Heart right ventricle (tissue), 16 donors: ENCODE measurements at places on chromosomes 2 and 18.
A peak's percentile ranks its signal among the peaks of the same experiment; 100 is the strongest.

DNA sequence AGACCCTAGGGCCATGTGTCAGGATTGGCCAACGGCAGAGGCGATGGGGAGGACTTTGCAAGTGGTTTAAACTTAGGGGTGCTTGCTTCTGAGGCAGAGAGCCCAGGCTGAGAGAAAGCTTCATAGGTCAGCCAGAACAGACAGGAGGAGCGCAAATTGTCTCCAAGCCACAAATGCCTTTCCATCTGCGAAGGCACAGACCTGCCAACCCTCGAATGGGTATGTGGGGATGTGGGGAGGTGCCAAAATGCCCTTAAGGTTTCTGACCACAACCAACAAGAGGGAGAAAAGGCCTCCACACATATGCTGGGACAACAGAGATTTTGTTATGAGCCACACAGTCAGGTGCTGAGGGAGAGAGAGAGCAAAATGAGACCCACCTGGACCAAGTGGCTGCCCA lies 283.6 kb downstream of the CYP26B1 start:
- no peaks in the 10 kb centered on the region for H3K4me1 ChIP-seq
- H3K4me3 ChIP-seq = no peak overlapping the region
- no peaks in the 10 kb centered on the region for H3K27me3 ChIP-seq
- no peak for DNase-seq

- H3K4me1 ChIP-seq = no peaks in the 10 kb centered on the region
- H3K36me3 ChIP-seq = no peaks in the 10 kb centered on the region
- peaks cover 34% of the 10 kb centered on the region for H3K27me3 ChIP-seq
- no peak overlapping the region for H3K4me3 ChIP-seq
Measured at GRCh38 chr2:383888-384287, 96.0 kb upstream of the ALKAL2 start.

DNA sequence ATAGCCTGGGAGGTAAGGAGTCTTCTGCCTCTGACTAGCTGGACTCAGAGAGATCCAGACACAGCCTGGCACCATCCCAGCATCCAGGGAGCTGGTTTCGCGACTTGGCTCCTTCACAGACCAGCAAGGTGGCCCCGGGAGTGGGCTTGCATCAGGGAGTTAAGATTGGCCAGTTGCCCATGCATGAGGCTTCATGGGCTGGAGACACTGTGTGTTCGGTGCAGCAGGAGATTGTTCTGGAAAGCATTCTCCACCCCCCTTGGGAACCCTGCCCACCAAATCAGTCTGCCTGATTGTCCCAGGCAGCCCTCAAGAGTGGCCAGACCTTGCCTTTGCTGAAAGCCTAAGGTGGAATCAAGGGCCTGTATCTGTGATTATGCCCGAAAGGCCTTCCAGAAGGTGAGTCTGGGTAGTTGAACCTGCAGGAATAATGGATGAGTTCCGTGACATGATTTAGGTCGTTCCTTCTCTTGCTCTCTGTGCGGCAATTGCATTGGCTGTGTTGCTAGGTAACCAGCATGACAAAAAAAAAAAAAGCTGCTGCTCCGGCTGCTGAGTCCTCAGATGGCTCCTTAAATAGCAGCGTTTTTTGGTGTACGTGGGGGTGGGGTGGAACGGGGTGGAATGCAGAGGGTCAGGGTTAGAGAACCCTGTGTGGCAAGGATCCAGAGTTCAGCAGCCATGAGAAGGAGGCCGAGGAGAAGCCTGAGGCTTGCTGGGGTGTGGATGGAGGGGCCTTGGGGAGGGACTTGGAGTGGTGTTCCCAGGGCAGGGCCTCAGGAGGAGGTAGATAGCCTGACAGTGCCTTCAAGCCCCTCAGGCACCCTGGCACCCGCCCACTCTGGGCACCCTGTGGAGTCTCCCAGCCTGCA lies 93.0 kb upstream of the MCFD2 start:
- no peaks in the 10 kb centered on the region for H3K36me3 ChIP-seq
- DNase-seq = peak; percentile 62
- no peak overlapping the region for H3K4me3 ChIP-seq
- H3K4me1 ChIP-seq = peaks cover 64% of the 10 kb centered on the region
- peak overlapping the region; percentile 72 for H3K27ac ChIP-seq

DNA sequence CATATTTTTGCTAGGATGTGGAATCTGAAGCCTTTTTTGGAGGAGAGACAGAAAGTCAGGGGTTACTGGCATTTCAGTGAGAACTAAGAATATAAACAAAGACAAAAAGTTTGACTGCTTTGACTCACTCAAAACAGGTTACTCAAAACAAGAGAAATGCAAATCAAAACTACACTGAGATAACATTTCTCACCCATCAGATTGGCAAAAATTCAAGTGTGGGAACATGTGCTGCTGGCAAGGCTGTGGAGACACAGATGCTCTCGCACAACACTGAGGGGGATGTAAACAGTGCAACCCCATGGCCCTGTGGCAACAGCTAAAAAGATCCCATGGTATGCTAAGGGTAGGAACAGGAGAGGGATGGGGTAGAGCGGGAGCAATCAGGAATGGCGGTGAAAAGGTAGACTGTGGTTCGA lies 86.6 kb downstream of the DTNB start:
- H3K27me3 ChIP-seq = no peaks in the 10 kb centered on the region
- DNase-seq = no peak
- no peak overlapping the region for H3K4me3 ChIP-seq
- H3K36me3 ChIP-seq = no peaks in the 10 kb centered on the region
- H3K4me1 ChIP-seq = no peaks in the 10 kb centered on the region

DNA sequence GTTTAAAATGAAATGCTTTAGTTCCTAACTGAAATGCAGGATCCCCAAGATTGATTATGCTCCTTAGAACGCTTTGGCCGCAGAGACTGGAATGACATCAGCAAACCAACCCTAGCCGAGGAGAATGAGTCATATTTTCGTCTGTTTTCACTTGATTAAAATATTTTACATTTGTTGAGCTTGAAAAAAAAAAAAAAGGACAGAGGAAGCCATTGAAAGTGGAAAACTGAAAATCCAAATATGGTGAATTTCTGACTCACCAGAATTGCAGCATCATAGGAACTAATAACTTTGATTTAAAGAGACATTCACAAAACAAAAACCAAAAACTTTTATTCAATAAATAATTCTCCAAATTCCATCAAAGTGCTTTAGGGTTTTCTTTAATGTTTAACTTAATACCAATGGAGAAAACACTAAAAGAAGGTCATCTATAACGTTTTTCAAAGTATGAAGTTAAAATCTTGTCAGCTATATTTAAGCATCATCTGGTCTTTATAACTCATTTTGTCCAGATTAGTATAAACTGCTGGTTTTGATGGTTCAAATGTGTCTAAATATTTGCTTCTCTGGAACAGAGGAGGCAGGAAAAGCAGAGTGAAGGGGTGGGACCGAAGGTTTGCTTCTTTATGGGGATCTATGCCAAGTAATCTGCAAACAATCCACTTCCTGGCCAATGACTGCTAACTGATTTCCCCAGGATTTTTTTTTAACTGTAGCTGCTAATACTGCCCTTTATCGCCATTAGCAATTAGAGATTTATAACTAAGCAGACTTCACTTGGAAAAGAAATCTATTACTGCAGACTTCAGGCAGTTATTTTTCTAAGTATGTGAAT lies 30.9 kb upstream of the COL5A2 start:
- peaks cover 29% of the 10 kb centered on the region for H3K4me1 ChIP-seq
- H3K27ac ChIP-seq = peak overlapping the region; percentile 38
- DNase-seq = no peak
- H3K4me3 ChIP-seq = peak overlapping the region; percentile 17
- no peaks in the 10 kb centered on the region for H3K27me3 ChIP-seq
- H3K36me3 ChIP-seq = no peaks in the 10 kb centered on the region

GRCh38 chr2:146246736-146247523 lies 1597.9 kb upstream of the ACVR2A start:
- H3K36me3 ChIP-seq = no peaks in the 10 kb centered on the region
- H3K4me3 ChIP-seq = no peak overlapping the region
- H3K27ac ChIP-seq = no peak overlapping the region
- no peaks in the 10 kb centered on the region for H3K27me3 ChIP-seq
- H3K4me1 ChIP-seq = no peaks in the 10 kb centered on the region

- no peak for DNase-seq
- H3K4me1 ChIP-seq = no peaks in the 10 kb centered on the region
- H3K4me3 ChIP-seq = no peak overlapping the region
- H3K27me3 ChIP-seq = no peaks in the 10 kb centered on the region
- no peak overlapping the region for H3K27ac ChIP-seq
- H3K36me3 ChIP-seq = peaks cover 17% of the 10 kb centered on the region
Measured at GRCh38 chr18:49360582-49360981, 99.9 kb downstream of the DYM start.

GRCh38 chr2:204274429-204274828 lies 270.8 kb upstream of the PARD3B start:
- H3K27me3 ChIP-seq = no peaks in the 10 kb centered on the region
- DNase-seq = no peak
- H3K4me3 ChIP-seq = no peak overlapping the region
- H3K4me1 ChIP-seq = no peaks in the 10 kb centered on the region
- H3K36me3 ChIP-seq = no peaks in the 10 kb centered on the region

DNA sequence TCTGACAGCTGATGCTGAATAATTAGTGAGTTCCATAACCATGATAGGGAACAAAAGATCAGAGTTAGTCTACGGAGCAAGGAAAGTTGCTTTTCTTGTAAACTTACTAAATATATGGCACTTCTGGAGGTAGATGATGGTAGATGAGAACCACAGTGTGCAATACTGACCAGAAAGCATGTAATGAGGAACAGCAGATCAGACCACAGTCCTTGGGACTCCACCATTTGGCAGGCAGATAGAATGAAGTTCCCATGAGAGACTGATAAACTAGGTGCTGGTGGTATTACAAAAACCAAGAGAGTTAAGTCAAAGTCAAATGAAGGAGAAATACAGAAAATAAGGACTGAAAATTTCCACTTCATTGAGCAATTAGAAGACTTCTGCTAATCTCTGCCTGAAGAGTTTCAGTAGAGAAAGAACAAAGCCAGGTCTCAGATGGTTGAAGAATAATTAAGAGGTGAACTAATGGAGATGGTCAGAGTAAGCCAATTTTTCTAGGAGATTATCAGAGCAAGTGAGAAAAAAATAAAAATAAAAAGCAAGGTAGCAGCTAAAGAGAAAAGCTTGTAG lies 10.4 kb downstream of the CERKL start:
- H3K4me3 ChIP-seq = no peak overlapping the region
- no peaks in the 10 kb centered on the region for H3K36me3 ChIP-seq
- no peak overlapping the region for H3K27ac ChIP-seq
- H3K27me3 ChIP-seq = peaks cover 10% of the 10 kb centered on the region
- no peaks in the 10 kb centered on the region for H3K4me1 ChIP-seq

DNA sequence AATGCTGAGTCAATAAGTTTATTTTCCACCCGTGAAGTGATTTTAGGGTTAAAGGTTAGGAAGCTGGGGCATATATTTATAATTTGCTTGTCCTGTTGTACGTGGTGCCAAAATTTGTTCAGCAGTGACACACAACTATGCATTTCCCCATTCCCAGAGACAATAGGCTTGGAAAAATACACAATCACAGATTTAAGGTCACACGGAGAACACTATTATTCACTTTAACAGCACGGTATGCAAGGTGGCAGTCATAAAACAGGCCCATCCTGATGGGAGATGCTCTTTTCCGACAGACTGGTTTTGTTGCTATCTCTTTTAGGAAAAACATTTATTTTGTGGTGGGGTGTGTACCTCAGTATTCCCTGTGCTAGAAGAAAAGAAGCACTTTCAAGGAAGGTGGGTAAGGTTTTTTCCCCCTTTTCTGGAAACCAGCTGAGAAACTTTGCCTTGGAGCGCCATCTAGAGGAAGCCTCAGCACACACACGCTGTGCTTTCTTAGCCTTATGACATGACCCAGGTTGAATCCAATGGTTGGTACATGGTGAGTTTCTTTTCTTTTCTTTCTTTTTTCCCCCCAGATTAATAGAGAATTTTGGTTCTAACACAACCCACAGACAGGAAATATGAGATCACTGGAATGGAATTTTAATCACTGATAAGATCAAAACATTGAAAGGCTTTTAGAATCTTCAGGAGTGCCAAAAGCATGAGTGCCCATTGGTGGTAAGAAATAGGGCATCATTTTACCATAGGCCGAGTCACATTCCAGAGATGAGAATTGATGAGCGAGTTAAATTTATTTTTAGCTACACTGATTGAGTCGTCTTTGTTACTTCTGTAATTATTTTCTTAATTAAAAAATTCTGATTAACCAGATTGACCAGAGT lies 332.1 kb downstream of the AGPS start:
- peak; percentile 58 for DNase-seq
- no peak overlapping the region for H3K4me3 ChIP-seq
- H3K27ac ChIP-seq = no peak overlapping the region
- no peaks in the 10 kb centered on the region for H3K27me3 ChIP-seq
- no peaks in the 10 kb centered on the region for H3K4me1 ChIP-seq

DNA sequence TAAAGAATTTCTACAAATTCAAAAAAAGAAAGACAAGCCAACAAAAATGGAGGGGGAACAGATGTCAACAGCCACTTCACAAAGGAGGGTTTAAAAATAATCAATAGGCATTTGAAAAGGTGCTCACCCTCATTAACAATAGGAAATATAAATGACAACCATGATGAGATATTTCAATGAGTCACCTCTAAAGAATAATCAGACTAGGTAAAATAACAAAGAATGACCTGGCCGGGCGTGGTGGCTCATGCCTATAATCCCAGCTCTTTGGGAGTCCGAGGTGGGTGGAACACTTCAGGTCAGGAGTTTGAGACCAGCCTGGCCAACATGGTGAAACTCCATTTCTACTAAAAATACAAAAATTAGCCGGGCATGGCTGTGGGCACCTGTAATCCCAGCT lies 133.6 kb downstream of the KCNE4 start:
- no peak overlapping the region for H3K27ac ChIP-seq
- no peaks in the 10 kb centered on the region for H3K27me3 ChIP-seq
- H3K4me3 ChIP-seq = no peak overlapping the region
- H3K4me1 ChIP-seq = no peaks in the 10 kb centered on the region

GRCh38 chr2:219060821-219061791 lies at the start of gene IHH:
Gene IHH (minus strand): TSS chr2:219060921. CDS start chr2:219060467, 454 bp downstream.
- peak within 1 kb of the TSS; percentile 26 for H3K4me3 ChIP-seq
- no peak for DNase-seq
- no peak within 1 kb of the TSS for H3K27ac ChIP-seq
- H3K36me3 ChIP-seq = no peaks in the 10 kb centered on the region

GRCh38 chr2:207352978-207353671 lies 176.6 kb upstream of the CREB1 start:
- H3K4me3 ChIP-seq = no peak overlapping the region
- H3K27me3 ChIP-seq = no peaks in the 10 kb centered on the region
- H3K27ac ChIP-seq = no peak overlapping the region
- H3K36me3 ChIP-seq = no peaks in the 10 kb centered on the region
- DNase-seq = no peak

- no peaks in the 10 kb centered on the region for H3K27me3 ChIP-seq
- no peaks in the 10 kb centered on the region for H3K4me1 ChIP-seq
- H3K36me3 ChIP-seq = no peaks in the 10 kb centered on the region
- DNase-seq = no peak
- no peak overlapping the region for H3K27ac ChIP-seq
- no peak overlapping the region for H3K4me3 ChIP-seq
Measured at GRCh38 chr2:40049781-40050180, 270.7 kb upstream of the THUMPD2 start.
